Left ventricle myocardium inferior (tissue), 1 donor: ENCODE measurements at places on chromosomes 1 and 21.

DNA sequence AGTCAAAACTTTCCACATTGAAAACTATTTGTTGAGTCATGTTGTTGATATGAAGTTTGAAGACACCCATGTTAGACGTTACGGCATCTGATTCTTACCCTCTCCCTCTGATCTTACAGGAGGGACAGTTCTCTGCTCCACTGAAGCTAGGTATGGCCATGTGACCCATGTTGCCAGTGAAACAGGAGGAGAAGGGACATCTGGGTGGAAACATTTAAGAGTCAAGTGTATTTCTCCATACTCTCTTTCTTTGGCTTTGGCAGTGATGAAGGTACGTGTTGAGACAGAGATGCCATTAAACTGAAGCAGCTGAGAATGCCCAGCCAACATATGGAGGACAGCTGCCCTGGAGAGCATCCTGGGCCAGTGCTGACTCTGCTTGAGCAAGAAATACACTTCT lies 198.4 kb upstream of the PTGFR start:
- no peak for DNase-seq

- DNase-seq = no peak
Observed at GRCh38 chr21:26157801-26158200, 12.8 kb downstream of the APP start.

DNA sequence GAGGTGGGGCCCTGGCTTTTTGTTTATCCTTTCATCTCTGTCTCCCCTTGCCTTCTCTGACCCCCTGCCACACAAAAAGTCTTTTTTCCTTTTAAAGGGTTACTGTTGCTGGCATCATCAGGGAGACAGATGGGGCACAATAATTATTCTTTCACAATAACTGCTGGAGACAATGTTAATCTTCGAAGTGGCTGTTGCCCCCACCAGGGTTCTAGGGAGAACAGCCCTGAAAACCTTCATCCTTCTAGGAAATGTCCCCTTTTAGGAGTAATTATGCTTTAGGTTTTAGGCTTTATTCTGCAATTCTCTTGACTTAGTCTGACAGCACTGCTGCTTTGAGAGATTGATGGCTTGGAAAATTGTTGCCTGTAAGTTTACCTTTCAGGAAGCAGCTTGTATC lies 150.0 kb downstream of the NOS1AP start:
- no peak for DNase-seq

DNA sequence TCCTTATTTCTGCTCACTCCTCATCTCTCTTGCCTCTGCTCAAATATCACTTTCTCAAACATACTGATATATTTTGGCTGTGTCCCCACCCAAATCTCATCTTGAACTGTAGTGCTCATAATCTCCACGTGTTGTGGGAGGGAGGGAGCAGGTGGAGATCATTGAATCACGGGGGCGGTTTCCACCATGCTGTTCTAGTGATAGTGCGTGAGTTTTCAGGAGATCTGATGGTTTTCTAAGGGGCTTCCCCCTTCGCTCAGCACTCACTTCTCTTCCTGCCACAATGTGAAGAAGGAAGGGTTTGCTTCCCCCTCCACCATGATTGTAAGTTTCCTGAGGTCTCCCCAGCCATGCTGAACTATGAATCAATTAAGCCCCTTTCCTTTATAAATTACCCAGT lies 26.6 kb downstream of the ZBTB8OS start:
- no peak for DNase-seq

DNA sequence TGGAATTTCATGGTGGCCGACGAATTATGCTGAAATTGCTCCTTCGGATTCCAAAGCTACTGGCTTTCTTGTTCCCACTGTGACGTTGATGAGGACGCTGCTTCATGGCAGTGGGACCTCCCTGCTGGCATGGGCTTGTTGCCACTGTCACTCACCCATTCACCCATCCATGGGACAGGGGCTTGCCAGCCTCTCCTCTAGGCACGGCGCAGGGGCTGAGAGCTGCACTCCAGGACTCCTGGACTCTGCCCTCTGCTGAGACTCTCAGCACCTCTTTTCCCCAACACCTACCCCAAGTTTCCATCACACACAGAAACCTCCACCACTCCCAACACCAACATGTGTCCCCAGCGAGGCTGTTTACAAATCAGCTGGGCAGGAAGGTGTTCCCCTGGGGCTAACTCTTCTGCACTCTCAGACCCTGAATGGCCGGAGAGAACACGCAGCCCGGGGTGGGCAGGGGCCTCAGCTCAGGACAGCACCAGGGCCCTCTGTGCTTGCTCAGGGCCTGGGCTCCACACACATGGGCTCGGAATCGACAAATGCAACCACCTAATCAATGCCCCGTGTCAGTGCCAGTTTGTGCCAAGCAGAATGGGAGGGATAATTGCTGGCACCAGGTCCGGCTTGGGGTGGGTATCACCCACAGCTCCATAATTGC lies 3.1 kb downstream of the ITGB2 start:
- DNase-seq = peak; percentile 12

GRCh38 chr21:45847870-45848269 lies 133.7 kb upstream of the COL6A1 start:
- no peak for DNase-seq

DNA sequence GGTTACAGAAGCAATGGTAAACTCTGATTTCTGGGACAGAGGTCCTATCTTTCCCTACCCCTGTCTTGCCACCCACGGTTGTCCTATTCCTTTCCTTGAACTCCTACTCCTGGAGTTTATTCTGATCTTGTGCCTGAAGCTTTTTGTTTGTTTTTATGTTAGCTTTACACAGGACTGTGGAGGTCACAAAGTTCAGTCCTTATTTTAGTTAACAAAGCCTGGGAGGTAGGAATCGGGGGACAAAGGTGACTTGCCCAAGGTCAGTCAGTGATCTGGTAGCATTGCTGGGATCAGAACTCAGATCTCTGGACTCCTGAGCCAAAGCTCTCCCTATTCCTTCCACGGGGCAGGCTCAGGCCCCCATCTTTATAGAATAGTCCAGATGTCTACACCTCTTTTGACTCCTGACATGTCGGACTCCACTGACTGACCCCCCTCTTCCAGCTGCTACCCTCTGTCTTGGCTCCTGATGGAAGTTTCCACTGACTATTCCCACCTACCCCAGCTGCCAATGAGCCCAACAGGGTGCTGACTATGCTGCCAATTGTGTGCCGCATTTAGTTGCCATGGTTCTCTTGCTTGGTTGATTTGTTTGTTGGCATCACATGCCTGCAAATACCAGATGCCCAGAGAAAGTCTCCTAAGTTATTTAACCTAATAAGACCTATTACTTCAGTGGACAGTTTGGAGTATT lies 9.9 kb downstream of the F5 start:
- peak; percentile 39 for DNase-seq

GRCh38 chr1:26124418-26125331 lies 13.1 kb downstream of the PDIK1L start:
- no peak for DNase-seq
